ENCODE measurements at places on chromosomes 2 and 18.

DNA sequence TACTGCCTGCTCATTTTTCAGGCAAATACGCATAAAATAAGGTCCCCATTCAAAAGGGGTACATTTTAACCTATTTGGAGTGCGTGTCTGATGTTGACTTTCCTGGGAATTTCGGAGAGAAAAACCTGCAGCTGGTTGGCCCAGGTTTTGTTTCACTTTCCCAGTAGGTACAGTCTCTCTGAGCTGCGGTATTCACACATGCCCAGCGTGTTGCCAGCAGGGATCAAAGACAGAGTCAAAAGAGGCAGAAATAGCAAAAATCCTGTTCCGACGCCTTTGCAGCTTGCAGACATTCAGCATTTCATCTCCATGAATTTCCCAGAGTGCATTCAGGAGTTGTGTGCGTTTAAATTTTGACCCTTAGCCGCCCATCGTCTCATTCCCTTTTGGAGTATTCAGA, 855.4 kb upstream of the CELF4 start:
- DNase-seq, result no peak

DNA sequence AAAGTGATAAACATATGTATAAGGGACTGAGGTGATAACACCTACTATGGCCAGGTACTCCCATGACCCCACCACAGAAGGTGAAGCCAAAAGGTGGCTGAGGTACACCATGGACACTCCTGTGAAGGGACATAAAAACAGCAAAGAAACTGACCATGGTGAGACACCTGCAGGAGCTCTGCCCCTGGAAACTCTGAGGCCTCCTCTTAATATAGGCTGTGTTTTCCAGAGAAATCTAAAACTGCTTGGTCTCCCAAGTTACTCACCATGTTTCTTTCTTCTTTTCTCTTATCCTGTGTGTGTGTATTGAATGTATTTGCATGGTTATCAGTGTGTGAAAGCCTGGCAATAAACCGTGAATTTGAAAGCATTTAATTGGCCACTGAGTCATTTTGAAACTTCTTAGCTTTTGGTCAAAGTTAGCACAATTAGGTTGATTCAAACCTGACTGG, 739.3 kb upstream of the GCFC2 start:
- DNase-seq, result no peak

- no peak for DNase-seq
Measured at GRCh38 chr2:118645876-118646275, 201.6 kb downstream of the EN1 start.

- DNase-seq, result no peak
Measured at GRCh38 chr2:153641046-153641445, 162.5 kb upstream of the RPRM start.

GRCh38 chr2:12243381-12243780, 473.4 kb upstream of the TRIB2 start:
- DNase-seq, result no peak

- DNase-seq, result peak; percentile 41
Measured at GRCh38 chr18:10265560-10266333, 188.7 kb upstream of the APCDD1 start.

DNA sequence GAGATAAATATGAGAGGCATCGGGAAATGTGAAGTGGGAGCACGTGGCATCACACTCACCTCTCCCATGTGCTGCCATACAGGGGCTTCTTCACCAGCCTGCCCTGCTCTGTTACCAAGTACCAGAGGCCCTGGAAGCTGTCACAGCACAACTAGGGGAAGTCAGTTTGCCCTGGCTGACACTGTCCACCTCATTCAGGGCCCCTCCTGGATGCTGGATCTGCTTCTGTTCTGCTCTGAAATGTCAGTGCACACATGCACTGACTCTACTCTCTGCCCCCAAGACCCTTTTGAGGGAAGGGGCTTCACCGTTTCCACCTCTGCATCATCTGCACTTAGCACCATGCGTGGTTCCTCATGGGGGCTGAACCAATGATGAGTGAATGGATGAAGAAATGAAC, 311.1 kb downstream of the EN1 start:
- DNase-seq, result no peak

- no peak for DNase-seq
Measured at GRCh38 chr2:174717916-174718315, 46.4 kb downstream of the CHRNA1 start.

- DNase-seq, result no peak
Measured at GRCh38 chr18:58009166-58009565, 34.9 kb upstream of the NEDD4L start.

DNA sequence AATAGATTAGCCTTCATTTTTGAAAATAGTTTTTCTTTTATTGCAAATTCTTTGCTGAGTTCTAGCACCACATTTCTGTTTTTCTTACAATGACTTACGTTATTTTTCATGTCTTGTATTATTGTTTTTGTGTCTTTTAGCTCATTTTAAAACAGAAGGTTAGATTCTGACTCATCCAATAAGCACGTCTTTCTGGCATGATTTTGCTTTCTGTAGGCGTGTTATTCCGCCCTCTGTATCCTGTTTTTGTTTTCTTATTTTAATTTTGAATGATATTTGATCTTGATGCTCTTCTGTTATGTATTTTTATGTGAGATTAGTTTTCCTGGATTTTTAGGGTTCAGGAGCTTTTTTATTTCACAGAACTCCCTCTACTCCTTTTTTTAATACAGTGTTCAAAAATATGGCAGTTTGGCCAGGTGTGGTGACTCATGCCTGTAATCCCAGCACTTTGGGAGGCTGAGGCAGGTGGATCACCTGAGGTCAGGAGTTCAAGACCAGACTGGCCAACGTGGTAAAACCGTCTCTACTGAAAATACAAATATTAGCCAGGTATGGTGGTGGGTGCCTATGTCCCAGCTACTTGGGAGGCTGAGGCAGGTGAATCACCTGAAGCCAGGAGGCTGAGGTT, 145.0 kb downstream of the CLIP4 start:
- no peak for DNase-seq

DNA sequence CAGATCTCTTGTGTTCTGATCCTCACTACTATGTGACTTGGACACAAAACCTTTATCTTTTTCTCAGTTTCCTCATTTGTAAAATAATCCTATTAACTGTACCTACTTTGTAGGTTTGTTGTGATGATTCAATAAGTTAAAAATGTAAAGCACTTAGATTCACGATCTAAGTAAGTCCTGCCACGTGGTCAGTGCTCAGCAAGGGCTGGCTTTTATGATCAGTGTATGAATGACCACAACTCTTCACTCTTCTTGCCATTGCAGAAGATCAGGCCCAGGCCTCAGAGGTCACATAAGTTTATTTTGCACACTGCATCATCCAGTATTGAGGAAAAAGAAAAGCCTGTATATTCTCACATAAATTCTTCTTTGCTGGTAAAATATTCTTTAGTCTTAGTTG, 1192.5 kb upstream of the ACVR2A start:
- DNase-seq, result no peak

DNA sequence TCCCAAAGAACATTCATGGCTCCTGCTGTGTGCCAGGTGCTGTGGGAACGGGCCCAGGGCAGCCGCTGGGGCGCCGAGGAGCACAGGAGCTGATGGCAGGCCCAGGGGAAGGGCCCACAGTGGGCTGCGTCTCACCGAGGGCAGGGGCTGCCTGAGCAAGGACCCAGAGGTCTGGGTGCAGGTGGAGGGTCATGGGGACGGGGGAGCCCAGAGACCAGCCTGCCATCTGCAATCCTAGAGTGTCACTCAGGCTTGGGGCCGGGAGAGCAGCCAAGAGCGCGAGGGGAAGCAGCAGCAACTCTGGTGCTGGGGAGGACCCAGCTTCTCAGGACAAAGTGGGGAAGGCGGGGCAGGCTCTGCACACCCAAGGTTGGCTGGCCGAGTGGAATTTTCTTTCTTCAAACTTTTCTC, 207.4 kb downstream of the HDAC4 start:
- no peak for DNase-seq

- DNase-seq, result peak; percentile 66
Measured at GRCh38 chr2:161063157-161063945, 96.9 kb upstream of the TANK start.

DNA sequence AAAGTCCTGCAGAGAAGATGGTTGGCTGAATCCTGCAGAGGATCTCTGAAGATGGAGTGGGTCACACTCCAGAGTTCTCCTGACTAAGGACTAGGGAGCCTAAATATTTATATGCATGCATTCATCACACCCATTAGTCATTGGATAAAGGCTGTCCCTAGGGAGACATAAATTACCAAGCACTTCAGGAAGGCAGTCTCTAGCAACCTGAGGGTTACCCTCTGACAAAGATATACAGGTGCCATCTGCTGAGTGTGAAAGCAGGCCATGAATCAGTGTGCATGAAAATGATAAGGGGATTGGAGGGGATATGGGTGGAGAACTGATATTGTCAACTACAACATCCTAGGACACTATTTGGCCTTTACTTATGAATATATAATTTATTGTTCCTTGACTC, 294.8 kb upstream of the DDX18 start:
- DNase-seq, result no peak

DNA sequence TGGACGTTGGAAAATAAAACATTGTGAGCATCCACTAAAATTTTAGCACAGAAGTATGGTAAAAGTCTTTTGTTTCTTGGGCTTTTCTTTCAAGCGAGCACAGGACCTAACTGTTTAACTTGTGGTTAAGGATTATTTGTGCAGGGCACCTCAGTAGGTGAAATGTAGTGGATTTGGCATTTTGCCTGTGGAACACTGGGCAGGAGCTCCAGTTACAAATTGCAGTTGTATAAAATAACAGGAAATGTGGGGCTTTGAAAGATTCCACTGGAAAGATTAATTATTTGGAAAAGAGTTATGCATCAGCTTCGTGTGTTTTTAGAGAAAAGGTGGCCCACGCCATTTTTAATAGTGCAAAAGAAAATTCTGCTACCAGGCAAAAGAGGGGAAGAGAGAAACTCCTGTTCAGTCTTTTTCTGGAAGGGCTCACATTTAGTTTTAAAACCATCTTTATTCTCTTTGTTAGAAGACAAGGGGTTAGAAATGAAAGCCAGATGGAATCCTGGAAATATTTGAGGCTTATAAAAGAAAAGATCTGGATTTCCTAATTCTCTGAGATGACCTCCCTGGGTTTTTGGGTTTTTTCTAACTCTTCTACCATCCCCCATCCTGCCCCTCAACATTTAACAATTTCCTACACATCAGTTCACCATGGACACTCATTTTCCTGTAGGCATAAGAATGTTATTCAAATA, 144.3 kb upstream of the SERTAD2 start:
- DNase-seq, result no peak

DNA sequence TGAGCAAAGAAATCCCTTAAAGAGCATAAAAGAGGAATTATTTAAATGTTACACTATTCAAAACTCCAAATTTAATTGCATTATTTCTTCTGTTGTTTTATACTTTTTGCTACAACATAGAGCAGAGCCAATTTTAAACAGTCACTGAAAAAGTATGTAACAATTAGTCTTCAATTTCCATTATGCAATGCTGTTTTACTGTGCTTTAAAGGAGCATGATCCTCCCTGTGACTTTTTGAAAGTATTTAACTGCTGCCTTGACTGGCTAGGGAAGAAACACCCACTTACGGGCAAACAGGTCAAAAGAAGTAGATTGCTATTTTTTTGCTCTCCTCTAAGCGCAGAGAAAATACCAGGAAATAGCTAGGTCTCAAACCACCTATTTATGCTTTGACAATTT, 217.4 kb upstream of the GCFC2 start:
- no peak for DNase-seq

GRCh38 chr18:8661754-8662559, 43.4 kb upstream of the MTCL1 start:
- no peak for DNase-seq

GRCh38 chr2:1451422-1451821, 38.2 kb downstream of the TPO start:
- DNase-seq, result no peak

- no peak for DNase-seq
Measured at GRCh38 chr2:105733875-105734274, 10.8 kb upstream of the NCK2 start.

DNA sequence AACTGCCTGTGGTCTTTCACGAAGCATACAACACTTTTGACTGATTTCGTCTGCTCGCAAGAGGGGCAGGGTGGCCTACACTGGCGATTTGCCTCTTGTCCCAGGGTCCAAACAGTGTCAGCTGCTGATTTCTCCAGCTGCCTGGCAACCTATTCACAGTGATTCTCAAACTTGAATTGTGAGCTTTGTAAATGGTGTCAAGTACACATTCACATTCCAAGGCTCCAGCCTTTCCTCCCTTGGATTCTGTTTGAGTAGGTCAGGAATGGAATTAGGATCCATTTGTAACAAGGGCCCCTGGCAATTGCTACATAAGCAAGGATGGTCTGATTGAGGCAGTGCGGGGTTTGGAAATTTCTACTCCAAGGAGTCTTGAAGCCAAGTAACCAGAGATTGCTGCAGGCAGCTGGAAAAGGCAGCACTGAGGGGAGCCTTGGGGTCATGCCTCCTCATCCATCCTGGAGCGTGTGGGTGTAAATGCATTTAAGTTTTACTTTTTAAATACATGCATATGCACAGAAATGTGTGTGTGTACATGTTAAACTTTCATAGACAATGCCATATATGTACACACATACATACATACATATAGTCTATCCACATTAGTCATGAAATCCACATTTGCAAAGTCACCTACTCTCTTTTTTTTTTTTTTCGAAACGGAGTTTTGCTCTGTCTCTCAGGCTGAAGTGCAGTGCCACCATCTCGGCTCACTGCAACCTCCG, 86.8 kb upstream of the UXS1 start:
- no peak for DNase-seq

DNA sequence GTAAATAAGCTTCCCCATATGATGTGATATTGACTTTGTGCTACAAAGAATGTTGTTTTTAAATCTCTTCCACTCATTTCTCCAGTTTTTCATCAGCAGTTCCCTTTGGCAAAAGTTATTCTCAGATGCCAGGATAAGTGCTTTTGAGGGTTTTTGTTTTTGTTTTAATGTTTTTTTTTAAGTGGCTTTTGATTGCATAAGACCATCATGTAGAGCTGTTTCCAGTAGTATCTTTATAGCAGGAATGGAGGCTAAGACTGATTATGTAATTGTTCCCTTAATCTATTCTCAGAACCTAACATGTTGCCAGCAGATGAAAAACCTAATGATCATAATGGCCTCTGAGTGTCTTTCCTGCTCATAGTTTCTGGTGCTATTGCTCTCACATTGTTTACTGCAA, 77.9 kb downstream of the CABLES1 start:
- DNase-seq, result no peak

GRCh38 chr18:55853268-55853667, 265.3 kb upstream of the TCF4 start:
- DNase-seq, result no peak

- DNase-seq, result no peak
Measured at GRCh38 chr2:210598219-210598618, 41.8 kb downstream of the CPS1 start.

DNA sequence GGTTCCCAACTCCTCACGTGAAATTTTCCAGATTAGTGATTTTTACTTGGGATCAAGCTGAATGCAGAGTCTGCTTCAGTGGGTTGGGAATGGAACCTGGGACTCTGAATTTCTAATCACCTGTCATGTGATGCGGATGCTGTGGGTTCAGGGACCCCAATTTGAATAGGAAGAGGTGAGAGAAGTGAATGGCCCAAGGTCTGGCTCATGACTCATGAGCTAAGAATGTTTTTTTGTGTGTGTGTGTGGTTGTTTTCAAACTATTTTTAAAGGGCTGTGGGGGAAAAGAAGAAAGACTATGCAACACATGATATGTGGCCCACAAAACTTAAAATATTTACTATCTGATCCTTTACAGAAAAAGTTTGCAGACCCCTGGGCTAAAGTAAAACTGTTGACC, 108.5 kb upstream of the CYRIA start:
- DNase-seq, result no peak

Measured in CD14-positive monocyte (primary cell).